ENCODE measurements at places on chromosomes 6 and 20.
A peak's percentile ranks its signal among the peaks of the same experiment; 100 is the strongest.

GRCh38 chr6:82237013-82237412 lies 10.5 kb downstream of the IBTK start:
- DNase-seq: peak; percentile 21

GRCh38 chr20:12715371-12715770 lies 293.4 kb upstream of the SPTLC3 start:
- no peak for DNase-seq

GRCh38 chr20:50381771-50382593 lies 128.2 kb upstream of the PTPN1 start:
- no peak for DNase-seq

GRCh38 chr6:170134471-170135440 lies 156.1 kb downstream of the DLL1 start:
- DNase-seq: no peak

DNA sequence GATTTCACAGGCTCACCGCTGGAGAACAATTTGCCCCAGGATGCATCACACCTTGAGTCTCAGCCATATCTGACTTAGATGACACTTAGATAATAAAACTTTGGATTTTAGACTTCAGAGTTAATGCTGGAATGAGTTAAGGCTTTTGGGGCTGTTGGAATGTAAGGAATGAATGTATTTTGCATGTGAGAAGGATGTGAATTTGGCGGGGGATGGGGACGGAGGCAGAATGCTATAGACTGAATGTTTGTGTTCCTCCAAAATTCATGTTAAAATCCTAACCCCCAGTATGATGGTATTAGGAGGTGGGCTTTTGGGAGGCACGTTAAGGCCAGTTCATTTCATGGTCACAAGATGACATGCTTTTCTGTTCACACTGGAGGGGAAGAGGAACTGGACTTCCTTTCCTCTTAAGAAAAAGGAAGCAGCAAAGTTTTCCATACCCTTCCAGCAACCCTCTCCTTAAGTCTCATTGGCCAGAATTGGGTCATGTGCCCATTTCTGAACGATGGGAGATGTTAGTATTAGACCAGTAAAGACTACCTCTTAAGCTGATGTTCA lies 5.8 kb upstream of the SRXN1 start:
- peak; percentile 57 for DNase-seq

DNA sequence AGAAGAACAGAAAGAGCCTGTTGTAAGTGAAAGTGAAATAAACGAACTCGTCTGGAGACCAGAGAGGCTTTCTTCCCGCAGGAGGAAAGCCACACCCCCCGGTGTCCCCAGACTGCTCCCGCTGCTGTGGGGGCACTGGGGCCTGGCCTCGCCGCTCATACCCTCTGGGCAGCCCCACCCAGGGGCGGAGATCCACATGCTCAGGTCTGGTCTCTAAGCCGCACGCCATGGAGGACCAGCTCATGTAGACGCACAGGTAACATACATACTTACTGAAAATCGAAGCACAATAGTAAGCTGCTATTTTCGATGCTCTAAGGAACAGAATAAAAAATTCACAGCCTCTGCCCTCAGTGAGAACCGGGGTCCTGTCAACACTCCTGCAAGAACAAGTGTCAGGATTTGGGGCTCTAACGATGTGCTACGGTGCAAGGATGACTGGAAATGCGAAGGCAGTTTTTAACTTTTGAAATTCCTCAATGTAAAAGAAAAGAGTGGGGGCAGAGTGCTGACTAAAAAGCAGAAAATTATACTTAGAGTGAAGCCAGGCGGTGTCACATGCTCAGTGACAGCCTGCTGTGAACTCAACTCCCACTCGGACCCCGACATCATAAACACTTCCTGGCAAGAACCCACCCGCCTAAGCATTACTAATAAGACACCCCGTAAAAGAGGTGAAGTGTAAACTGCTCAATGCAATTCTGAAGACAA lies 110.5 kb downstream of the IRF4 start:
- DNase-seq: no peak

DNA sequence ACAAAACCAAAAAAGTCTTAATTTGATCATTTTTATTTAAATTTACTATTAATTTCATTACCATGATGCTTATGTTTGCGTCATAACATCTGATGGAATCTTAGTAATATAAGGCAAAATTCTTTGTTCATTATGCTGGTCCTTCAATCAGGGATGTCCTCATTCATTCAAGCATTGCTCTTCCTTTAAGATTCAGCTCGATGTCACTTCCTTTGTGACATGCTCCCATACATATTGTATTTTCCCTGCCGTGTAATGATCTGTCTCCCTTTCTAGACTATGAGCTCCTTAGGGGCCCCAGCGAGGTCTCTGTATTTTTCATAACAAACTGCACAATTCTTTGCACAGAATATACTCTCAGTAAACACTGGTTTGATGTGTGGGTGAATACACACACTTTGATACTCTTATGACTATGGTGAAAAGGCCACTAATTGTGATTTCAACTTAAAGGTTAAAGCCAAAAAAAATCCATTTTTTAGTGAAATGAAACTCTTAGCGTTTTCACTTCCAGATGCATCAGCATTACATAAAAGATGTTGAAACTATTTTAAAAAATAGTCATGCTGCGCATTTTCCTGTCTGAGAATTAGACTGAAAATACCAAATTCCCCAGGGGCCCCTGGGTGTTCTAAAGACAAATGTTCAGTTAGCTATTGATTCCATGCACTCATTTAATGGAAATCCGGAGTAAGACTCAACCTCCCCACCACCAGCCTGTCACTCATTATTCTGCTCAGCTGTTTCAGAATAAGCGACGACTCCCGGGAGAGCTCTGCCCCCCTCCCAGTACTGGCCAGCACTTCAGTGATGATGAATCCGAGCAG lies 169.7 kb downstream of the ATXN1 start:
- peak; percentile 80 for DNase-seq

DNA sequence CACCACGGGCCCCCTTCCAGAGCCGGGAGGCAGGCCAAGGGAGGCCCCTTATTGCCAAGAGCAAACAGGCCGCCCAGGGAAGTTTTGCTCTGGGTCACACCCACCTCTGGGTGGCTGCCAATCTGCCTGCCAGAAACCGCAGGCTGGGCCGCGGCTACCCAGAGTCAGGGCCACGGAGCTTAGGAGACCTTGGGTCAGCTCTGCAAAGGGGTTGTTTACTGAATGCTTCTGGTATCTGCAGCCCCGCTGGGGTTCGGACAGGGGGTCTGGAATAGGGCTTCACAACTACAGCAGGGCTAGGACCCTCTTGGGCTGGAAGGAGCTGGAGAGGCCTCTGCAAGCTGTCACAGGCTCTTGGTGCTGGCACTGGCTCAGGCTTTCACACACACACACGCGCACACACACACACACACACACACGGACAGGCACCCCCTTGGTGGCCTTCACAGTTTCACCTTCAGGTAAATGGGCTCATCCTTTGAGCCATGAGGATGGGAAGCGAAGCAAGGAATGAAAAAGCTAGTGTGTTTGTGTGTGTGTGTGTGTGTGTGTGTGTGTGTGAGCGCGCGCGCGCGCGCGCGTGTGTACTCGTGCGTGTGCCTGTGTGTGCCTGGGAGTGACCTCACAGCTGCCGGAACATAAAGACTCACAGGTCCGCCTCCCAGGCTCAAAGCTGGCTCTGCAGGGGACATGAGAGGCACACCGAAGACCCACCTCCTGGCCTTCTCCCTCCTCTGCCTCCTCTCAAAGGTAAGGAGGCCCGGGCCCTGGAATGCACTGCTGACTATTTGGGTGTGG lies at the start of gene CCN5:
CCN5 (plus strand) TSS at position 669 of the 798 bp plus-strand sequence; CDS start at position 691, 22 bp downstream.
- peak; percentile 86 for DNase-seq

DNA sequence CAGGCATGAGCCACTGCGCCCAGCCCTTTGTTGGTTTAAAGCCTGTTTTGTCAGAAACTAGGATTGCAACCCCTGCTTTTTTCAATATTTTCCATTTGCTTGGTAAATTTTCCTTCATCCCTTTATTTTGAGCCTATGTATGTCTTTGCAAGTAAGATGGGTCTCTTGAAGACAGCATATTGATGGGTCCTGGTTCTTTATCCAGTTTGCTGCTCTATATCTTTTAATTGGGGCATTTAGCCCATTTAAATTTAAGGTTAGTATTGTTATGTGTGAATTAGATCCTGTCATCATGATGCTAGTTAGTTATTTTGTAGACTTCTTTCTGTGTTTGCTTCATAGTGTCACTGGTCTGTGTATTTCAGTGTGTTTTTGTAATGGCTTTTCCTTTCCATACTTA lies 46.8 kb downstream of the ZC2HC1B start:
- DNase-seq: no peak

DNA sequence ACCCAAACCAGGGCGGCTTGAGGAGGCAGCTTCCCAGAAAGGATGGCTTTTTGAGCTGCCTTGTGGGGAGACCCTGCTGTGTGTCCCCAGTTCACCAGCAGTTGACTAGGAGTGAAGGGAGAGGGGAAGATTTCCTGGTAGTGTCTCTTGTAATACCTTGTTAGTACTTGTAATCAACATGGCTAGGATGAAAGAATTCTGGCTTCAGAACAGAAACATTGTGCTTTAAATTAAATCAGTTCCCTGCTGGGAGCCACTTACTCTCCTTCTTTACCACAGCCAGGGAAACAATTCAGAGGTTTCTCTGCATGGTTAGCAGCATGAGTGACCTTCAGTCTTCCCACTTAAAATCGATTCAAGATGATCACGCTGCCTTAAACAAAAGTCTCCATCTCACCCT lies 525.4 kb upstream of the ID4 start:
- peak; percentile 26 for DNase-seq

DNA sequence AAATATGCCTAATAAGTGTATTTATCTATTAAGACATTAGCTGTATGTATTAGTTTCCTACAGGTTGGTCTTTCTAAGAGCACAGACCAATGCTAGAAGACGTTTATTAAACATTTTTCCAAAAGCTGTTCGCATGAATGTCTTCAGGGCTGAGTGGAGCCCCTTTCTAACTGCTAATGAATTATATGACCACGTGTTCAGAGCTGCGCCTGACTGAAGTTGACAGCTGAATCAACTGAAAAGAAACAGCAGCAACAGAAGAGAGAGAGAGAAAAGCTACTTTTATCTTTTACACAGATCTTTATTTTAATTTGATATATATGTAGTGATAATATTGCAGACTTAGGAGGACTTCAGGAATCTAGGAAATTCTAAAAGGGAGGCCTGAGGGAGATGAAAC lies 75.2 kb upstream of the ARID1B start:
- DNase-seq: no peak

GRCh38 chr6:131917318-131917717 lies 33.9 kb downstream of the CCN2 start:
- DNase-seq: peak; percentile 61

- DNase-seq: no peak
These were observed 7.2 kb downstream of the PRDM13 start for GRCh38 chr6:99613705-99614429.

DNA sequence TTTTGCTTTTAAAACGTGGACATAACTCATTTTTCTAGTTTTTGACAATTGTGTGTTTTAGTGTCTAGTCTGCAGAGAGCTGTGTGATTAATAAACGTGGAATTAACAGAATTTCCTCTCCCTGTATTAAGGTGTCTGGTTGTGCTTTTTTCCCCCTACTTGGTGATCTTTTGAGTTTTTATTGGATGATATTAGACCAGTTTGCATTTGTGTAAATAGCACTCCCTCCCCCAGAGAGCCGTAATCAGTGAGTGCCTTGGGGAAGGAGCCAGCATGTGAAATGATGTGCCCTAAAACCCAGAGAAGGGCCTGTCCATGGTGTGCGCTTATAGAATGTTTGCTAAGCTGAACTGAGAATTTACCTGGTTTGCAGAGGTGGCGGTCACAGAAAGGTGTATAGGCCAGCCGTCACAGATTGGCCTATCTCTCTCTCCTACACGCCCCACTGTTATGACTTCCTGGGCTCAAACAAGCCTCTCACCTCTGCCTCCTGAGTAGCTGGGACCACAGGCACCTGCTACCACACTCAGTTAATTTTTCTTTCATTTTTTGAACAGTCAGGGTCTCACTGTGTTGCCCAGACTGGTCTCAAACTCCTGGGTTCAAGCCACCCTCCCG lies 42.4 kb downstream of the ALDH5A1 start:
- no peak for DNase-seq

DNA sequence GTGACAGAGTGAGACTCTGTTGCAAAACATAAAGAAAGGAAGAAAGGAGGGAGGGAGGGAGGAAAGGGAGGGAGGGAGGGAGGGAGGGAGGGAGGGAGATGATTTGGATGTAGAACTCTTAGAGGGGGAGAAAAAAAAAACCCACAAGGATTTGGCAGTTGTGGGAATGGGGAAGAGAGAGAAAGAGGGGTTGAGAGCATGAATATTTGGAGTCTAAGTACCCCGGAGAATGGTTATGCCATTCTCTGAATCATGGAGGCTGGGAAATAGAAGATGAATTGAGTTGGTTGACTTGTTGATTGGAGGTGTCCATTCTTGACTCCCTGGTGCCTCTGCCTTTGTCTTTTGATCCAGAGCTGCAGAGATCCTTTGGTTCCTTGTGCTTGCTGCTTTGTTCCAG lies 35.7 kb downstream of the RALY start:
- DNase-seq: no peak

DNA sequence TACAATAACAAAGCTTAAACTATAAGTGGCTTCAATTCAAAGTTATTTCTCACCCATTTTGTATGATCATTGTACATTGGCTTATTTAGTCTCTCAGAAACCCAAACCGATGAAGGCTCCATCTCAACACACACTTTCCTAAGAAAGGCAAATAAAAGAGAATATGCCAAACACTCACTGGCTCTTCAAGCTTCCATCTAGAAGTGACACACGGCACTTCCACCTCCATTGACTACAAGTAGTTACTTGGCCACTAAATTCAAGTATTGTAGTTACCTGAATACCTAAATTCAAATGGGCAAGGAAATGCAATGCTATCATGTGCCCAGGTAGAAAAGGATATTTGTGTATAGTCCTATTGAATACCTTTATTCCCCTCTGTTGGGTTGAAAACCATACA lies 170.6 kb downstream of the OGFRL1 start:
- no peak for DNase-seq

DNA sequence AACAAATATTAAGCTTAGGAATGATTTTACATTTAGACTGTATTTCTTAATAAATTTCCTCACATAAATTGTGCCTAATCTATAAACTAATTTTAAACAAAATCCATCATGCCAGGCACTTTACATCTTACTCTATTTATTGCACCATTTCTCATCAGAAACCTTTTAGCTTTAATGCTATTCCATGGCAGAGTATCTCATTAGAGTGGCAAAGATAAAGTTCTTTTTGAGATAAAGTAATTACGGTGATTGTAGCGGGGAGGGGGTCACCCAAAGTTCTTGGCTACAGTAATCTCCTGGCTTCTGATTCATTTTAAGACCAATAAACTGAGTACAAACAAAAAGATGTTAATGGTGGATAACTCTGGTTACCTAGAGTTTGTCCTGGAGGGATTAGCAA lies 532.1 kb downstream of the PRKN start:
- DNase-seq: no peak

- peak; percentile 29 for DNase-seq
These were observed 331.8 kb downstream of the RIMS1 start for GRCh38 chr6:72218125-72218524.

DNA sequence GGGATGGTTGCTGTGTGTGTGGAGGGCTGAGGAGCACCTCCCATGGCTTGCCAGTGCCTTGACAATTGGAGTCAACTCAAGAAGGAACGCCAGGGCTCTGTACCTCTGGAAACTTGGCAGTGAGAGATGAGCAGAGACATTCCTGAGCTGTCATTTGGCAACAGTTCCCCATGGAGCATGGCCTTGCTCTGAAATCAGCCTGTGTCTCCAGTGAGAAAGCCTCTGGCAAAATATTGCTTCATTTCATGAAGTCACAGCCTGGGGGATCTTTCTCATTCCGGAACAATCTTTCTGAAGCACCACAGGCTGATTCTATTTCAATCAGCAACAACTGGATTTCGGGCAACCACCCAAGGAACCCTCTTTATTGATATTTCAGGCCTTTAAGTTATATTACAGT lies 52.2 kb upstream of the FNDC1 start:
- DNase-seq: peak; percentile 52

- no peak for DNase-seq
These were observed 96.3 kb downstream of the PHF3 start for GRCh38 chr6:63731930-63732329.
